Colonic mucosa (tissue), 4 donors: ENCODE measurements at places on chromosomes 6 and 20.

- no peak for DNase-seq
Observed at GRCh38 chr6:4262526-4262925, 127.2 kb upstream of the ECI2 start.

DNA sequence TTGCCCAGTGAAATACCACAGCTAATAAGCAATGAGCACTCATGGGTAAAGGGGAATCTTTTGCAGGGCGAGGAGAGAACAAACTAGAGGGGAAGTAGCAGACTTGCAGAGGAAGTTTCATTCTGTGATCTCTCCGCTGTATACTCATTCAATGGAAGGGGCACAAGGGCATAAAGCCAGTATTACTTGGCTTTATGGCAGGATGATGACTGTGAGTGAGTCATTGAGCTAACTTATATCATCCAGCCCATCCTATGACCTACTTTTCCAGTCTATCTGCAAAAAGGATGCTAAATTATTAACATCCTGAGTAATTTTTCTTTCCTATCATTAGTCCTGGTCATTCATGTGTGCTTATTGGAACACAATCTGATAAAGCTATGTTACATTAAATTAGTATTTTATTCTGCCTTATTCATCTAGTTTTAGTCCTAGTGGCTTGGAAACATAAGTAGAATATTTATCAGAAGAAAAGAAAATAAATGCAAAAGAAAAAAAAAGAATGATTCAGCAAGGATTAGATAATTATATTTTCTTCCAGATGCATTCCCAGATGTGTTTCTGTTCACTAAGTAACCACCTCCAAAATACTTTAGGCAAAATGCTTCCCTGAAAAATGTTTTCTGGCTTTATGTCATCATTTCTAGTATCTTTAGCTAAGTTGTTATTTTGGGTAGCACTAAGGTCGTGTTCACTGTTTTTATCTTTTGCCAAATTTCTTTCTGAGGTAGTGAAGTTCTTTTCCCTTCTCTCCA, 471.7 kb downstream of the CDKAL1 start:
- DNase-seq = no peak

DNA sequence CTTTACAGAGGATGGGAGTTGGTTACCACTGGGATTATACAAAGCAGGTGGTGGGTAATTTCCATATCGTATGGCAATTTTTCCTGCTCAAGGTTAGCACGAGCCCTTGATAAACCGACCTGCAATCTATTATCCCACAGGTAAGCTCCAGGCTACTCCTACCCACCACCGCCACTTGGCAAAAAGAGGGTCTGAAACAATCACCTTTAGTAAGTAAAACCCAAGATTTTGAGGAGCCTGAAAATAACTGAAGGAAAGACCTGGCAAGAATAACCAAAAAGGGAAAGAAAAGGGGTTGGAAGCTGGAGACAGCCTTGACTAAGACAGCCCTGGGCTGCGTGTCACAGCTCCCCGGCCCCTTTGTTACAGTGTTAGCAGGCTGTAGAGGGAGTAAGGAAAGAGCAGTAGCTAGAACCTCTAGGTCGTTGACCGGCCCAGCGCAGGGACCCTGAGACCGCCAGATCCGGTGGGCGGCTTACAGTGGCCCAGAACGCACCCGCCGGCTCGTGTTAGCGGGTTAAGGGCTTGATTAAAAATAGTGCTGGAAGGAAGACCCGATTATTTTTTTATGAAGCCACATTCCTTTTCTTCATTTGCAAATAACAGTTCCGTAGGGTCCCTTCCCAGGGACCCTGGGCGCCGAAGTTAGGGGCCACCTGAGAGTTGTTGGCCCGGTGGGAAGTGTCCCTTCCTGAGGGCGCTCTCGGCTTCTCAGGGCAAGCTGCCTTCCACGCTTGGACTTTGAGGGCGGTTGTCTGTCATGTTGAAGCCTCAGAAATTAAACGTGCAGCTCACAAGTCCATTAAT, 30.5 kb downstream of the TFAP2B start:
- no peak for DNase-seq

DNA sequence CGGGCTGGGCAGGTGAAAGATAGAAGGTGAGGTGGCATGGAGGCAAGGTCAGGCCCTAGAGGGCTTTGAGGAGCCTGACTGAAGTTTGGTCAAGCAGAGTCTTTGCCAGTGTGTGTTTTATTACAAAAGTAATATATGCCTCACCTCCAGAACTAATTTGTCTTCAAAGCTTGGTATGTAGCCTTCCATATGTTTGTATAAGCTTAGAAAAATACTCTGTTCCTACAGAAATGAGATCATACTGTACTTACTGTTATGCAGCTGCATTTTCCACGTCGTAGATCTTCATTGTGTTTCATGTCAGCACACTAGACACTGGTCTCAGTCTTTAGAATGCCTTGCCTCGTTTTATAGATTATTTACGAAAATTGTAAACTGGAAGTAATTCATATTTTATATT, 61.8 kb downstream of the ANKS1A start:
- no peak for DNase-seq

- no peak for DNase-seq
Observed at GRCh38 chr20:3839328-3839727, 7.3 kb upstream of the MAVS start.

DNA sequence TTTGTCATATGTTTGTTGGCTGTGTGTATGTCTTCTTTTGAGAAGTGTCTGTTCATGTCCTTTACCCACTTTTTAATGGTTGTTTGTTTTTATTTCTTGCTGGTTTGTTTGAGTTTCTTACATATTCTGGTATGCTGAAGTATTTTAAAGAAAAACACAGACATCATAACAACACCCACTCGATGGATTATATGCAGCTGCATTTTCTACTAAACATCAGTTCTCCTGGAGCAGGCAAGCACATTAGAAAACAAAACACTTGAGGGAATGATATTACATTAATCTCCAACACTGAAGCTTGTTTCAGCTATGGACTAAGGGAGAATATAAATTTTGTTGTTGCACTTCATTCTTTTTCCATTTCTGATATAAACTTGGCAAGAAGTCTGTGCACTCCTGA, 42.5 kb upstream of the RFPL4B start:
- DNase-seq = no peak

GRCh38 chr6:25639653-25640052, 12.4 kb upstream of the SCGN start:
- DNase-seq = no peak

GRCh38 chr6:31778193-31778592, 1.1 kb upstream of the VWA7 start:
- DNase-seq = no peak

DNA sequence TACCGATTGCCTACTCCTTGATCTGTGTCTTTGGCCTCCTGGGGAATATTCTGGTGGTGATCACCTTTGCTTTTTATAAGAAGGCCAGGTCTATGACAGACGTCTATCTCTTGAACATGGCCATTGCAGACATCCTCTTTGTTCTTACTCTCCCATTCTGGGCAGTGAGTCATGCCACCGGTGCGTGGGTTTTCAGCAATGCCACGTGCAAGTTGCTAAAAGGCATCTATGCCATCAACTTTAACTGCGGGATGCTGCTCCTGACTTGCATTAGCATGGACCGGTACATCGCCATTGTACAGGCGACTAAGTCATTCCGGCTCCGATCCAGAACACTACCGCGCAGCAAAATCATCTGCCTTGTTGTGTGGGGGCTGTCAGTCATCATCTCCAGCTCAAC, 13.5 kb downstream of the CCR6 start:
- DNase-seq = no peak

- no peak for DNase-seq
Observed at GRCh38 chr20:42366626-42367025, 748.4 kb upstream of the CHD6 start.

GRCh38 chr6:13075141-13075845, 253.0 kb downstream of the TBC1D7 start:
- DNase-seq = no peak

DNA sequence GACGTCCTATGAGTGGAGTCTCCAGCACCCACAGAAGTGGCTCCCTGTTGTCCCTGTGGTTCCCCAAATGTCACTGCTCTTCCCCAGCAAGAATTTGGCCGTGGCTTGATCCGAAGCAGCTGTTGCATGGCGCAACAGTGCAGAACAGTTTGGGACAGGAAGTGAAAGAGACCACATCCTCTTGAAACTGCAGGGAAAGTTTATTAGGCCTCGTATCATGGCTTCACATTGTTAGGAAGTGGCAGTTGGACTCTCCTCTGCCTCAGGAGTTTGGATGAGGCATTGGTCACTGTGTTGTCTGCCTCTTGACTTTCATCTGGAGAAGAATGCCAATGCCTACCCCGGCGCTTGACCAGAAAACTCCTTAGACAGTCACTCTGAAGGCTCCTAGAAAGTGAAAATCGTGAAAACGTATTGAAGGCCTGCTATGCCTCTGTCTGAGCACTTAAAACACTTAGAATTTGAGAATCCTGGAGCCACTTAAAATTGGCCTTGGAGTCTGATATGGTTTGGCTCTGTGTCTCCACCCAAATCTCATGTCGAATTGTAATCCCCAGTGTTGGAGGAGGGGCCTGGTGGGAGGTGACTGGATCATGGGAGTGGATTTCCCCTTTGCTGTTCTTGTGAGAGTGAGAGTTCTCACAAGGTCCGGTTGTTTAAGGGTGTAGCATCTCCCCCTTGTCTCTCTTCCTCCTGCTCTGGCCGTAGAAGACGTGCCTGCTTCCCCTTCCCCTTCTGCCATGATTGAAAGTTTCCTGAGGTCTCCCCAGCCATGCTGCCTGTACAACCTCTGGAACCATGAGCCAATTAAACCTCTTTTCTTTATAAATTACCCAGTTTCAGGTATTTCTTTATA, 334.9 kb upstream of the JARID2 start:
- no peak for DNase-seq

DNA sequence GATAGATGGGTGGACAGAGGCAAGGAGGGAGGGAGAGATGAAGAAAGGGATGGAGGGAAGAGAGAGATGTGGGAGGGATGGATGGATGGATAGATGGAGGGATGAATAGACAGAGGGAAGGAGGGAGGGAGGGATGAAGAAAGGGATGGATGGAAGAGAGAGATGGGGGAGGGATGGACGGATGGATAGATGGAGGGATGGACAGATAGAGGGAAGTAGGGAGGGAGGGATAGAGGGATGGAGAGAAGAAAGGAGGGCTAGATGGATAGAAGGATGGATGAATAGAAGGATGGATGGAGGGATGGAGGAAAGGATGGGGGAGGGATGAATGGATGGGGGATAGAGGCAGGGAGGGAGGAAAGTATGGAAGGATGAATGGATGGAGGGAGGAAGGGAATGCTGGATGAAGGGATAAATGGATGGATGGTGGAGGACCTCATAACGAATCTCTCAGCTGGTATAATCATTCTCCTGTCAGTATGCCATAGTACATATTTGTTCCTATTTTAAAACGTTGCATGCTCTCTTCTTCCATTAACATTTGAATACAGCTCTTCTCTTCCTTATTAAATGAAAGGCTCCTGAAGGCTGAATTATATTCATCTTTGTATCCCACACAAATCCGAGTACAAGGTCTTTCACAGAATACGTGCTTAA, 136.4 kb downstream of the HIVEP2 start:
- no peak for DNase-seq

GRCh38 chr6:96164802-96165201, 149.0 kb downstream of the FUT9 start:
- no peak for DNase-seq

DNA sequence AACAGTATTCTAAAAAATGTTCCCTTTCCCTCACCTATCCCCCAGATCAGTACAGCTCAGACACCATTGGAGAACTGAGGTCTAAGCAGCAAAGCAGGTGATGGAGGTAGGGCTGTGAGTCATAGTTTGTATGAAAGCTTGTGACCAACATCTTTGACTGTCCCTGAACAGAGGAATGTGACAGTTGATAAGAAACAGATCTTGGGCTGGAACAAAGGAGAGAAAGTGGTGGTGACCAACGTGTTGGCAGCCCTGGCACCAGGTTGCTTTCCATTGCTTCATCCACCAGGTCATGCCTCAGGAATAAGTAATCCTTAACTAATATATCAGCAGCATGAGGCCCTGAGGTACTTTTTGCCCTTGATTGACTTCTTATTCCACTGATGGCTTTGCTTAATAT, 19.9 kb upstream of the CRIP3 start:
- no peak for DNase-seq

DNA sequence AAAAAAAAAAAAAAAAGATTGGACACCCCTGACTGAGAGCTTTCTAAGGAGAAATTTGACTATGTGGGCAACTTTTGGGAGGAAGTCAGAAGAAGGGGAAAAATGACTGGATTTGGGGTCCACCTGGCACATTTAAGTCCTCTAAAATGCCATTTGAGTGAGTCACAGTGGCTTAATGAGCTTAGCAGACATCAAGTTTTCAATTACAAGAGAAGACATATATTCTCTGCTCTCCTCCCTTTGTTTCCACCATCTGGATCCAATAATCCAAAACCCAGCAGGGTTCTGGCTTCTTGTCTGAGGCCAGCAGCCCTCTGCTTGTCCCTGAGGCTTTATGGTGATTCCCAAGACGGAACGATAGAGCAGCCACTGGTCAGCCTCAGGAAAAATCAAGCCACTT, 6.9 kb downstream of the PI3 start:
- no peak for DNase-seq

GRCh38 chr6:87755708-87756671, 54.0 kb upstream of the AKIRIN2 start:
- DNase-seq = no peak

- DNase-seq = no peak
Observed at GRCh38 chr6:82030761-82031503, 216.6 kb downstream of the IBTK start.

DNA sequence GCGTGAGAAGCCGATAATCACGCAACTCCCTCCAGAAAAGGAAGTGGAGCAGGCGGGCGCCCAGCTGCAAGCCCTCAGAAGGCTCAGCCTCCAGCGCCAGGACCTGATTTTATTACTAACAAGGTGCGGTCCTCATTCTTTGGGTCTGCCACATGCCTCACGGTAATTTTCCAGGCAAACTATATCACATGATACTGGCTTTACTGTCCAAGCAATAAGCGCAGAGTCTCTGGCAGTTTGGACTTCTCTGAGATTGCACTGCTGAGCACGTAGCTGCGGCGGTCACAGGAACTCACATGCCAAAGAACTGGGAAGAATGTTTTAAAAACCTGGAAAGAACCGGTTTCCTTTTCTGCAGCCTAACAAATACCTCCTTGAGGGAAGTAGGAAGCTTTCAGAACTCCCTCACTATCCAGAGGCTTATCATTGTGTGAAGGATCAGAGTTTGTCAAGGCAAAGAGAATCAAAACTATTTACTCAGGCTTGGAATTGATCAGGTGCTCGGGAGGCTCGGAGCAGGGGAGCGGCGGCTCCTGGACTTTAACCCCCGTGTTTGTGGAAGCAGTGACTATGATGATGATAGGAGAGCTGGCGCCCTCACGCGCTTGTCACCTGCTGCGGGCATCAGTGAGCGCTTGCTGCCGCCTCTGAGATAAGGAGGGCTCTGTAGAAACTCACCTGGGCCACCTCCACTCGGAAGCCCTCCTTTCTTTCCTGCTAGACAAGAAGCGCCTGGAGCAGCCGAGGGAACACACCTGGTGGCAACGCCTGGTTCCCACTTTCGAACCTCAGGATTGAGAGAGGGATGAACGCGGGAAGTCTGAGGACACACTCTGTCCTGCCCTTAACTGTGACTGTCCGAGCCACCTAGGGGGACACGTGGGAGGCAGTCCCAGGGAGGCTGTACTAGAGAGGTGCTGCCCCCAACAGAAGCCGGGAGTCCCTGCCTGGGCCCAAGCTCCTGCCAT, 27.2 kb upstream of the SYNJ2 start:
- DNase-seq = peak; percentile 92
